ENCODE measurements at places on chromosomes 12 and 14.

- no peak for DNase-seq
These were observed 17.9 kb upstream of the RND1 start for GRCh38 chr12:48883305-48884161.

GRCh38 chr12:71605039-71605438 is 58.6 kb downstream of the ZFC3H1 start:
- no peak for DNase-seq

DNA sequence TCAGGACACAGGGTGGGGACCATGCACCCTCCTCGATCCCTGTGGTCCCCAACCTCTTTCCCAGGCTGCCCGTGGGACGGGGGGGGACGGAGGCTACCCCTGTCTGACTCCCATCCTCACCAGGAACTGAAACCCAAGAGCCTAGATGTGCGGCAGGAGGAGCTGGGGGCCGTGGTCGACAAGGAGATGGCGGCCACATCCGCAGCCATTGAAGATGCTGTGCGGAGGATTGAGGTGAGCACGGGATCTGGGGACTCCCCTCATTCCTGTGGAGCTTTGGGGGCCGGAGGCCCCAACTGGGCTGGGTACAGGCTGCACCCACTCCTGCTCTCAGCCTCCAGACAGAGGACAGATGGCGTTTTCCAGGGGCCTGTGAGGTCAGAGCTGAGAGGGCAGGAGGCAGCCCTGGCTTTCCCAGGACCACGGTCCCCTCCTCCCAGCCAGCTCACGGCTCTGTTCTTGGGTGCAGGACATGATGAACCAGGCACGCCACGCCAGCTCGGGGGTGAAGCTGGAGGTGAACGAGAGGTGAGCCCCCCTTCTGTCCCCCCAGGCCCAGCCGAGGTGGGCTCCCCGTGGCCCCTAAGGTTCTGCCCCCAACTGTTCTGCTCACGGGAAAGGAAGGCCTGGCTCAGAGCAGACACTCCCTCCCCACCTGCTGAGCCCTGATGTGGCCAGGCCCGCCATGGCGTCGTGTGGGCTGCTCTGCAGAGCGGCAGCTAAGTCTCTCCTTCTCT is 24.2 kb downstream of the HIP1R start:
- DNase-seq, result no peak

DNA sequence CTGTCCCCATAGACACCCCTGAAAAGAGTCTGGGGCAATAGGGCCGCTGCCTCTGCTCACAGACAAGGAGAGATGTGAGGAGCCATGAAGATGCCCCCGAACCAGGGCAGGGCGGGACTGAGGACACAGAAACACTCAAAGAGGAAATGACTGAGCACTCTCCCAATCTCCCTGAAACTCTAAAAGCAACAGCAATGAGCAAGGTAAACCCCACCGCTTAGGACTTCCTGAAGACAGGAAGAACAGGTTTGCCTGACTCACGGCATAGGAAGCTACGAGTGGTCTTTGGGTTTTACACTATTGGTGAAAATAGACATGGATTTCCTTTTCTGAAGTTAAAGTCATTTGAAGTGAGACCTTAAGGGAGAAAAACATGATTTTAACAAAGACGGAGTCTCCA is 32.5 kb downstream of the STX2 start:
- no peak for DNase-seq

GRCh38 chr14:42112108-42112507 is 505.4 kb downstream of the LRFN5 start:
- DNase-seq, result no peak

Measured in GM12864 (cell line).